ENCODE measurements at places on chromosomes 13 and 19.

GRCh38 chr19:35940078-35940775, 4.1 kb downstream of the LRFN3 start:
- DNase-seq, result no peak

GRCh38 chr13:24035411-24035810, 125.1 kb upstream of the SPATA13 start:
- DNase-seq, result no peak

- DNase-seq, result no peak
Observed at GRCh38 chr19:18587962-18588610, 512 bp upstream of the REX1BD start.

- no peak for DNase-seq
Observed at GRCh38 chr13:95833126-95833525, 156.2 kb downstream of the DNAJC3 start.

GRCh38 chr19:53182202-53182601, 11.0 kb downstream of the ZNF665 start:
- peak; percentile 48 for DNase-seq

DNA sequence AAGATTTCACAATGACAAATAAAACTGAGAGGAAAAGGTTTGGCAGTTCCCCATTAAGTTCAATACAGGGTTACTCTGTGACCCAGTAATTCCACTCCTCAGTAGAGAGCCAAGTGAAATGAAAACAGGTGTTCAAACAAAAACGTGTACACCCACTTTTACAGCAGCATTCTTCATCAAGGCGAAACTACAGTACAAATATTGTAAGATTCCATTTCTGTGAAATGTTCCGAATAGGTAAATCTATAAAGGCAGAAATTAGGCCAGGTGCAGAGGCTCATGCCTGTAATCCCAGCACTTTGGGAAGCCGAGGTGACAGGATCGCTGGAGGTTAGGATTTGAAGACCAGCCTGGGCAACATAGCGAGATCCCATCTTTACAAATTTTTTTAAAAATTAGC, 8.9 kb upstream of the GDF15 start:
- no peak for DNase-seq

DNA sequence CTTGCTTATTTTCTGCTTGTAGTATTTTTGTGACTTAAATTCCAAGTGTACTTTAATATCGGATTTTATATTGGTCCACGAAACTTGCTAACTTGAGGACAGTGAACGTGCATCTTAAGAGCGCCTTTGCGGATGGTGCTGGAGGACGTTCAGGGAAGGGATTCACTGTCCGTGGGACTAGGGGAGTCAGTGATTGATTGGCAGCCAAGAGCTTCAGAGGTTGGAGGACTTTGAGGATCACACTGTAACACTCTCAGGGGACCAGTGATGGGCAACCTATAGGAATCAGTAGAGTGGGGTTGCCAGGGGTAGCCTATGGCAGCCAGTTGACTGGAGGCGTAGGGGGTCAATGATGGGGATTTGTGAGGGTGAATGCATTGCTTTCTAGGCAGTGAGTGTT, 516 bp downstream of the ZNF175 start:
- no peak for DNase-seq

- DNase-seq, result no peak
Observed at GRCh38 chr13:66795636-66796035, 434.5 kb downstream of the PCDH9 start.

DNA sequence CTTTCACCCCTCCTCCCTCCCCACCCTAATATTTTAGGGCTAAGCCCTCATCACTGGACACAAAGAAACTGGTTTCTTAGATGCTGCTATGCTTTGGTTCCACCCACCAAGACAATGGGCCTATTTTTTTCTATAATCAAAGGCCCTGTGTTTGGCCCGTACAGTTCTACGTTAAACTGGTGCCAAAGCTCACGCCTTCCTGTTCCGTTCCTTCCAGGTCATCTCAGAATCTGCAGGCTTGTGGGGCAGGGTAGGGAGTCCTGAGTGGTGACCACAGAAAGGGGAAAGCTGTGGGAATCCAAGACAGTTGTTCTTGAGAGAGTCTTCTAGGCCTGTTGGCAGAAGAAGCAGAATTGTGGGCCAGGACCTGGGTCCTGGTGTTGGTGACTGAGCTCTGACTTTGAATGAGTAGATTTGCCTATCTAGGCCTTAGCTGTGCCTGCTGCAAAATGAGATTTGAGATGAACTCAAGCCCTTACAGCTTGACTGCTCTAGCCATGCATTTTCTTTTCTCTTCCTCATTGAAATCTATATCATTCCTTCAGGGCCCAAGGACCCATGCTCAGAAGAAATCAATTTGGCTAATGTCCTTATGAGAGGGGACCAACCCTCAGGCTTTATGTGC, 19.1 kb upstream of the CXCL17 start:
- DNase-seq, result no peak

GRCh38 chr13:61777271-61777670, 361.6 kb upstream of the PCDH20 start:
- DNase-seq, result no peak

DNA sequence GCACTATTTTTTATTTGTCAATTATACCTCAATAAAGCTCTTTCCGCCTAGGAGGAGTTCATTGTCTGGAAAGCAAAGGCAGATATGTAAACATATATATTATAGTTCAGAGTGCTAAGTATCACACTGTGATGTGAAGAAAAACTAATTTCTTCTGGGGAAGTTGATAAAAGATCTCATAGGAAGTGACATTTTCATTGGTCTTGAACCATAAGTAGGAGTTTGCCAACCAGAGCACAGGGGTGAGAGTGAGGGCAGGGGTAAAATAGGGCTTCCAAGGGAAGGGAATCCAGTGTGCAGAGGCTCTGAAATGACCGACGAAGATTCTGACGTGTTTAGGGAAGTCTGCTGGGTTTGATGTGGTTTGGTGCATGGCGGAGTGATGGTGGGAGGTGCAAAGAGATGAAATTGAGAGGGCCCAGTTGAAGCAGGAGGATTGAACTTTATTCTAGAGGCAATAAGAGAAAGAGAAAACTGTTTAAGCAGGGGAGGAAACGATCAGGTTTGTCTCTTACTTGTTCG, 780 bp upstream of the GTF2F2 start:
- DNase-seq, result peak; percentile 22

DNA sequence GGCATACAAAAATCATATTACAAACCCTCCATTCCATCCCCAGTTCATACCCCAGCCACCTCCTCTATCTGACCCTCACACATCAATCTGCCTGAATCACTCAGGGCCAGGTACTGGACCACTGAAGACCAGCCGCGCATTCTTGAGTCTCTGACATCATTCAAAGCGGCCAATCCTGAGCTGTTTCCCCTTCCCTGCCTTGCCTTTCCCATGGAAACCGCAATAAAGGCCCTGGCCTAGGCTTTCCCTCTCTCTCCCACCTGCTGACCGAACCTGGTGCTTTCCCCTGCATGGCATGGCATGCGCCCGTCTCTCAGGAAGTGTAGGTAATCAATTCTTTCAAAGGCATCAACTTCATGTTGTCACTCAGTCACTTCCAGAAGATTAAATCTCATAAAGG, 17.7 kb upstream of the HIF3A start:
- DNase-seq, result no peak

DNA sequence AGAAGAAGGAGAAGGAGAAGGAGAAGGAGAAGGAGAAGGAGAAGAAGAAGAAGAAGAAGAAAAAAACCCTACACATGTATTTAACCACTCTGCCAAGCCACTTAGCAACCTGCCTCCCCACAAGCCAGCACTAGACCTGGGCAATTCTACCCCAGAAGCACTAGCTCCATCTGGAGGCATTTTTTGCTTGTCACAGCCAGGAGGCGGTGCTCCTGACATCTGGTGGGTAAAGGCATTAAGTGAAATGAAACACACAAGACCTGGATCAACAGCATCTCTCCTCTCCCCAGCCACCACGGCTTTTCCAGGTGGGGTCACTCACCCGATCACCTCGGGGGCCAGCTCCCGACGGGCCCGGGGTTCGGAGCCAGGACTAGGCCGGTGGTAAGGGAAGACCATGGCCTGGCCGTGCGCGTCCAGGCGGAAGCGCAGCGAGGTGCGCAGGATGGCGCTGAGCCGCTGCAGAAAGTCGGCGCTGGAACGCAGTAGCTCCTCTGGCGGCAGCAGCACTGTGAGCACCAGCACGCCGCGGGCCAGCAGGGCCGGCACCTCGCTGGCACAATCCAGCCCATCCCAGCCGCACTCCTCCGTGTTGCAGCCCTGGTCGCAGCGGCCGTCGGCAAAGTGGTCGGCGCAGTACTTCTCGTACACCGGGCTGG, 26.9 kb downstream of the NOTCH3 start:
- DNase-seq, result peak; percentile 45

DNA sequence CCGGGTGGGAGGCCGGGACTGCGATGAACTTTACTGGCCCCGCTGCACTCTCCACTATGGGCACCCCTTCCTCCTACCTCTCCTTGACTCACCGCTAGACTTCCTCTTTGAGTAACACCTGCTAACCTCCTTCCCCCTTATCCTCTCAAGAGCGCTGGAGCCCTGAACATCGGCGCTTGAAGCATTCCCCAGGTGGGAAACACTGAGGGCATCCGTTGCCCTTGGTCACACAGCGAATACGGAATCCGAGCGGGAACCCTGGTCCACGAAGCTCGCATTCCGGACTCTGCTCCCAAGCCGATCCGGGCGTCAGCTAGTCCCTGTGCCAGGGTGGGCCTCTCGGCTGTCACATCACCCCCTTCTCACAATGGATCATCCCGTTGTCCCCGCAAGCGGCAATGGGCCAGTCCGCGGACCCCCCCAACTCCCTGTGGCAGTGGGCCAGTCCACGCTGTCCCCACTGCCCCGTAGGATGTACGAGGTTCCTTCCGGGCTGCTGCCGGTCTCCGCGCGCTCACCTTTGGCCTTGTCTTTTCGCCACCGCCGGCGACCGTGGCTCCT, 4.2 kb downstream of the LIPE start:
- DNase-seq, result no peak

DNA sequence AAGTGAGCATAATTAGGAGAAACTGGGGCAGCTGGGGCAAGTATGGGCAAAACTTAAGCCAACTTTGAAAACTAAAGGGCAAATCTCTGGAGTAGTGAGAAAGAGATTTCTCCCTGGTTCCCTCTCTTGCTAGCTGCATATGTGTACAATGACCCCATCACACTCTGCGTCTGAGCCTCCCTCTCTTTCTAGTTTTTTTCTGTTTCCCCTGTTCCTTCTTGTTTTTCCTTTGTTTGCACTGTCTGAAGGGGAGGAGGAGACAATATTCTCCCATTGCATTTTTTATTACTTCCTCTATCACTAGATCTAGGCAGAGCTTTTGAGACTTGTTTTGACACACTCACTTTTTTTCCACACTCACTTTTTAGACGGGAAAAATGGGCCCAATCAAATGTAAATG, 11.2 kb upstream of the CLDN10 start:
- DNase-seq, result no peak

- DNase-seq, result no peak
Observed at GRCh38 chr19:23772675-23773063, 14.0 kb upstream of the ZNF681 start.

GRCh38 chr13:79360095-79360494, 46.0 kb downstream of the RBM26 start:
- no peak for DNase-seq

DNA sequence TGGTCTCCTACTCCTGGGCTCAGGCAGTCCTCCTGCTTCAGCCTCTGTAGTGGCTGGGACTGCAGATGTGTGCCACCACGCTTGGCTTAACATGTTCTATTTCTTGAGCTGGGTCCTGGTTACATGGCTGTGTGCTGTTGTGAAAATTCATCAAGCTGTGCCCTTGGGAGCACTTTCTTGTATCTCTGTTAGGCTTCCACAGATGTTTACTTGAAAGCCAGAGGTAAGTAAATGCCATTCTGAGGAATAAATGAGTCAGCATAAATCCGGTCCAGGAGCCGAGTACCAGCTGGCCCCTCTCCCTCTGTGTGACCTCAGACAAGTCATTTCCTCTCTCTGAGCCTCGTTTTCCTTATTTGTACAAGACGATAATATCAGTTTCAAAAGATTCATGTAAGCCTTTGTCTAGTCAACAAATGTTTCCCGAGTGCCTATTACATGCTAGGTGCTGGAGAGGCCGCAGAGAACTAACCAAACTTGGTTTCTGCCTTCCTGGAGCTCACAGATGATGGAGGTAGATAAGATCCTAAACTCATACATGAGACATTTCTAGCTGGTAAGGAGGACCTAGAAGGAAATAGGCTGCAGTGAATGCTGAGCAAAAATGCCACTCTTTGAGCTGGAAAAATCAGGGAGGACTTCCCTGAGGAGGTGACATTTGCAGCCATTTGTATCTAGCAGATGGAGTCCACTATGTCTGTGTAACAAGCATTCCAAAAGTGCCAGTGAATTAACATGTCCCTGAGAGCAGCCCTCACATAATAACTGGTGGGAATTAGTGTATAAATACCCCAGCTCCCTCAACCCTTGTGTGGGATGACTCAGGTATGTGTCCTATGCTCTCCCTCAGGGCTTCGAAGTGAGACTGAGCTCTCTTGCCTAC, 2.7 kb upstream of the RASAL3 start:
- DNase-seq, result no peak

- no peak for DNase-seq
Observed at GRCh38 chr19:40690050-40690692, at the start of gene NUMBL. NUMBL (minus strand) TSS chr19:40690651; CDS start chr19:40690483, 168 bp downstream.

- peak; percentile 9 for DNase-seq
Observed at GRCh38 chr13:33281951-33282595, 3.5 kb downstream of the STARD13 start.

GRCh38 chr19:4555657-4556561, 3.6 kb downstream of the SEMA6B start:
- no peak for DNase-seq

DNA sequence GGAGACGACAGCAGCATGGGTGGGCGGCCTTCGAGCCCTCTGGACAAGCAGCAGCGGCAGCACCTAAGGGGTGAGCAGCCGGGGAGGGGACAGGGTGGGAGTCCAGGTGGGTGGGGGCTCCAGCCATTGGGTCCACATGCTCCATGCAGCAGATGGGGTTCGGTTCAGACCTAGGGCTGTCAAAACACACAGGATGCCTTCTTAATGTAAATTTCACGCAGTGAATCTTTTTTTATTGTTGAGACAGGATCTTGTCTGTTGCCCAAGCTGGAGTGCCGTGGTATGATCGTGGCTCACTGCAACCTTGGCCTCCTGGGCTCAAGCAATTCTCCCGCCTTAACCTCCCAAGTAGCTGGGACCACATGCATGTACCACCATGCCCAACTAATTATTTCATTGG, 15.9 kb downstream of the PGLS start:
- DNase-seq, result no peak

- DNase-seq, result no peak
Observed at GRCh38 chr19:46660551-46661019, 397 bp downstream of the DACT3 start.

DNA sequence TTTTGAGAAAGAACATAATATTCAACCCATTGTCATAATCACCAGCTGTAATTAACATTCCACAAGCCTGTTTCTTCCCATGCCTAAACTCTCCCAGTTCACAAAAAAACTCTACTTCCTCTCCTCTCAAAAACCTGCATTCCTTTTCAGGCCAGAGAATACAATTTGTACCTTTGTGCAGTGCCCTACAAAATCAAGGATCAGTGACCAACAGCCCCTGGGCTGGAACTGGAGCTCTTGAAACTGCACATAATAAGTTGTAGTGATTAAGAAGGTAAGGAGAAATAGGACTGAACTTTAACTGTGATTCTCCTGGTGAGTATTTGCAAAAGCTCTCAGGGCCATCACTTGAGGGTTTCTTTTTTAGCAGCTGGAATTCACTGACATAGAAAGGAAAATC, 472.7 kb downstream of the RFC3 start:
- no peak for DNase-seq

- no peak for DNase-seq
Observed at GRCh38 chr13:42807241-42807640, 25.9 kb downstream of the FAM216B start.
